ENCODE measurements at places on chromosomes 11 and 22.

GRCh38 chr11:86783661-86784060 lies 16.7 kb upstream of the PRSS23 start:
- no peak for DNase-seq

DNA sequence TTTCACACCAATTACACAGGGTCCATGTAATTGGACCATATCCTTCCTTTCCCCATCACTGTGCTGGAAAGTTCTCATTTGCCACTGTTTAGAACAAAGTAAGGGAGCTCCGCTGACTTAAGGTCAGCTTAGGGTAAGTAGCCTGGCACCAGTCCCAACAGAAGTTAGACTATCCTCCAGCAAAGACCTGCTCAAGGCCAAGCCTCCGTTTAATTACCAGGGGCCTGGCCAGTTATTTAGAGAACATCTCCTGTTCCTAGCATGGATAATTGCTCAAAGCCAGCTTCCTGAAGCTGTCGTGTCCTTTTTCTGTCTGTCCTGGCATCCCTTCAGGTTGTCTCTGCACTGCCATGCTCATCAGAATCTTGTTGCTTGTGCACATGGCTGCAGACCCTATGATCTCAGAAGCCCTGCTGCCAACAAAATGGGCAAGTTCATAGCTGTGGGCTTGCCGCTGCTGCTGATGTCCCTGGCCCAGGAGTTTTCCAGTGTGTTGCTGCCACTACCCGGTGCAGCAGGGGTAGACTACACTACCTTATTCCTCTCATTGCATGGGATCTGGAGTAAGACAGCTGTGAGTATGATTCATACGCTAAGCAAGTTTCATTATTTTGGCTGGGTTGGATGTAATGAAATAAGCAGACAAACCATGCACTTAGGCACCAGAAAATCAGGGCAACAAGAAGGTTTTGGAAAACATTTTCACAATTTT lies 8.1 kb downstream of the OR8A1 start:
- no peak for DNase-seq

DNA sequence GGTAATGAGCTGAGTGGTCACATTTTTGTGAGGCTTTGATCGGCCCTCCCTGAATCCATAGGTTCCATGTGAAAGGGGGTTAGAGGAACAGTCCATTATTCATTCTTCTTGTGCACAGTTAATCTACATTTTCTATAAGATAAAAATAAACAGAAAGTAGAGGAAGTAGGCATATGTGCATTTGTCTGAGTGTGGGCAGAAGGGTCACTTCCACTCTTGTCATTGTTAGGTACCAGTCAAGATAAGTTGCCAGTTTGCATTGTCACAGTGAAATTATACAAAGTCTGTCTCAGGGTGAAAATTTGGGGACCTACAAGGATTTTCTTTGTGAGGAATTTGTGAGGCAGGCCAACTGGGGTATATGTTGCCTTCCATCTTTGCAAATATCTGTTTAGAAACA lies 4.6 kb upstream of the APOL4 start:
- no peak for DNase-seq

GRCh38 chr22:34997633-34998299 lies 68.2 kb upstream of the ISX start:
- DNase-seq = no peak
